ENCODE measurements at places on chromosomes 4 and X.

- no peak for DNase-seq
Measured at GRCh38 chrX:131277543-131278136, 11.5 kb downstream of the IGSF1 start.

DNA sequence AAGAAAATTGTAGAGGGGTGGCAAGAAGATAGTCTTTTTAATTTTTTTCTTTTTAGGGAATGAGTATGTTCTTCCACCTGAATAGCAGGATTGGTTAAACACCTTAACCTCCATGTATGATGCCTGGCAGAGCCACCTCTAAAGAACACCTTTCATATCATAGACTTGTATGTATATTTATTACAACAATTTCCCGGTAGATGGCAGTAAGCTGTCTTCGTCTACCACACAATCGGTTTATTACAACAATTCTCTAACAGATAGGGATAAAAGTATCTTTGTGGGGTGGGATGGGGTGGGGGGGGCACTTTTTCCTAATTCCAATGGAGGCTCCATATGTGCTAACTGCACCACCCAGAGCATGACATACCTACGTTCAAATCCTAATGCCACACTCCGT is 255.5 kb downstream of the LDB2 start:
- no peak for DNase-seq

- no peak for DNase-seq
Measured at GRCh38 chr4:4820739-4821138, 38.7 kb upstream of the MSX1 start.

DNA sequence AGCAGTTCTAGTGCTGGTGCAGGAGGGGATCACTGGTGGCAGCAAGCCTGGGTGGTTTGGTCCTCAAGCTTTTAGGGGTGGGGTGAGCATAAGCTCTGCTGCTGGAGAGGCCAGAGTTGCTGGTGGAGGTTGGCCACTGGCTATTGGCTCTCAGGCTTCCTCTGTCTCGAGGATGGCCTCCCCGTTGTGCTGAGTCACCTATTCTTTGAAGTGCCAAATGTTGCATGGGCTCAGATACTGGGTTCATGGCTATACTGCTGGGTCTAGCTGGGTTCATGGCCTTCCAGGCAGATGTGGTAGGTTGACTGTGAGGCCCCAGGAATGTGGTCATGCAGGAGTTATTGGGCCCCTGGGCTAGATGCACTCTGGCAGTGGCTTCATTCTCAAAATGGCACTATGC is 466.3 kb downstream of the NAF1 start:
- no peak for DNase-seq

- no peak for DNase-seq
Measured at GRCh38 chr4:162360369-162361149, 196.8 kb upstream of the FSTL5 start.

- DNase-seq, result peak; percentile 64
Measured at GRCh38 chrX:20254712-20255299, 11.9 kb downstream of the RPS6KA3 start.

Measured in fibroblast of skin of right quadriceps (primary cell).